ENCODE measurements at places on chromosomes 6 and 20.
A peak's percentile ranks its signal among the peaks of the same experiment; 100 is the strongest.

DNA sequence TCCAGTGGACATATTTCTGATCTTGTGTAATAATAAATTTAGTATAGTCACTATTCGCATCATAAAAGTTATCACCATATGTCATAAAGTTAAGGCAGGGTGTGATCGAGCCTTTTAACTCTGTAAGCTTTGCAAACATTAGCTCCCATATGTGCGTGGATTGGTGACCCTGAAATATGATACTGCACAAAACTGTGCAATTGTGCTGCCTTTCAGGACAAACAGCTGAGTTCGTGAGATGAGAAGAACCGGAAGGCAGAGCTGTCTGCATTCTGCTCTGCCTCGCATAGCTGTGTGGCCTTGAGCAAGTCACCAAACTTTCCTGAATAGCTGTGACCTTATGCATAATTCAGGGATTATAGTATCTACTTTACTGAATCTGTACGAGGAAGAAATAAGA lies 3.2 kb upstream of the PLEKHG1 start:
- no peak for DNase-seq

DNA sequence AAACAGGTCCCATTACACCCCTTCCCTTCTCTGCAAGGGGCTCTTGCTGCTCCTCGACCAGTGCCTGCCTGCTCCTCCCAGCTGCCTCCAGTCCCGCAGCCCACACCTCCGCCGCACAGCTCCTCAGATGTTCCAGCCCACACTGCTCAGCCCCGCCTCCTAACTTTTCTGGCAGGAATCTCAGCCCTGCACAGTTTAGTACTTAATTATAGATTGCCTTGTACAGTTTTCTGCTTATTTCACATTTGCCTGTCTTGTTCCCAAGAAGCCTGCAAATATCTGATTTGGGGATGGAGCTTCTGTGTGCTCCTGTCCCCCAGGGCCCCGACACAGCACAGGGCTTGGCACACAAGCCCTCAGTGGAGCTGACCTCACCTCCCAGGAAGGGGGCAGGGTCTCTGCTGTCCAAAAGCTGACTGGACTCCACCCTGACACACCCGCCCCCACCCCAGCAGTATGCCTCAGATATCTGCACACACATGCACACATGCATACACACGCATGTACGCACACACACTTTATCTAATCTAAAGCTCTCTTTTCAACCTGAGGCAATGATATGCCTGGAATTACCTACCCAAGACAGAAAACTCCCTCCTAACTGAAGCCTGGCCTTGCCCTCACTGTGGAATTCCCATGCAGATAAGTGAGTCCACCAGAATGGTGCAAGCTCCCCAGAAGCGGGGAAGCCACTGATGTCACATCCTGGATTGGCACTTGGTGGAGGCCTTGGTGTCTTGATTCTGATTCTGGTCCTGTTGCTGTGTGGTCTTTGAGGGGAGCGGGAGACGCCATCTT lies 1.2 kb upstream of the PNPLA1 start:
- DNase-seq, result no peak

- no peak for DNase-seq
These were observed 108.1 kb upstream of the TIAM2 start for GRCh38 chr6:154887051-154887450.

DNA sequence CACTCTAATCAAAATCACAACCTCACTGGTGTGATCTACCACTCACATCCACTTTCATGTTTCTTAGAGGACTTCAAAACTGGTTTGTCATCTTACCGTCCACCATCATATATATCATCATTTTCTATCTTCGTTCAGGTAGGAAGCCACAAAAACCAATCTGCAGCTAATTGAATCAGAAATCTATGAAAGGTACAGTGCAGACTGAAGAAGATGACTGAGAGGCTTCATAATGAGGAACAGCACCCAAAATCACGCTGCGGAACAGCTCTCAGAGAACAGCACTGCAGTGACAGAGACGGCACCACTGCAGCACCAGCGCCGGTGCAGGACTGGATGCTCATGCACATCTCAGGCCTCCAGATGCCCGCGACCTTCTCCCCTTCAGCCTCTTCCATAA lies 13.0 kb downstream of the GMDS start:
- DNase-seq, result no peak

GRCh38 chr20:19583532-19584175 lies 174.4 kb upstream of the RIN2 start:
- peak; percentile 7 for DNase-seq

- no peak for DNase-seq
These were observed 156.9 kb downstream of the CDKAL1 start for GRCh38 chr6:20691185-20691584.

GRCh38 chr6:3061501-3061941 lies 6.8 kb upstream of the RIPK1 start:
- no peak for DNase-seq

- DNase-seq, result no peak
These were observed 19.8 kb downstream of the PDE7B start for GRCh38 chr6:135871296-135871695.

GRCh38 chr20:3156811-3157619 lies 2.6 kb downstream of the FASTKD5 start:
- peak; percentile 51 for DNase-seq

DNA sequence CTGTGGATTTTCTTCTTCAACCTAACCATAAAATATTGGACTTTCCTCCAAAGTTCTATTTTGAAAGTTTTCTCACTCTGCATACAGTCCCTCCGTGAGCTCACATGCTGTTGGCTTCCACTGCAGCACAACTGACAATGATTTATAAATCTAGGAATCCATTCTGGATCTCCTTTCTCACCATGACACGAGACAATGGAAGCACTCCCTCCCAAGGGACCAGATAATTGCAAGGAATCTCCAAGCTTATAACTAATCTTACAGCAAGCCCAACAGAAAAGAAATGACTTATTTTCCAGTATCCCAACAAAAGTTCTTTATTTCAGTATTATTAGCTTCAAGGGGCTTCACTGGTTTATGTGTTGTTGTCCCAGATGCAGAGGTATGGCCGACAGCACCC lies 729.0 kb downstream of the RFPL4B start:
- no peak for DNase-seq

- DNase-seq, result no peak
These were observed 1038.4 kb upstream of the FLRT3 start for GRCh38 chr20:15375836-15376235.

DNA sequence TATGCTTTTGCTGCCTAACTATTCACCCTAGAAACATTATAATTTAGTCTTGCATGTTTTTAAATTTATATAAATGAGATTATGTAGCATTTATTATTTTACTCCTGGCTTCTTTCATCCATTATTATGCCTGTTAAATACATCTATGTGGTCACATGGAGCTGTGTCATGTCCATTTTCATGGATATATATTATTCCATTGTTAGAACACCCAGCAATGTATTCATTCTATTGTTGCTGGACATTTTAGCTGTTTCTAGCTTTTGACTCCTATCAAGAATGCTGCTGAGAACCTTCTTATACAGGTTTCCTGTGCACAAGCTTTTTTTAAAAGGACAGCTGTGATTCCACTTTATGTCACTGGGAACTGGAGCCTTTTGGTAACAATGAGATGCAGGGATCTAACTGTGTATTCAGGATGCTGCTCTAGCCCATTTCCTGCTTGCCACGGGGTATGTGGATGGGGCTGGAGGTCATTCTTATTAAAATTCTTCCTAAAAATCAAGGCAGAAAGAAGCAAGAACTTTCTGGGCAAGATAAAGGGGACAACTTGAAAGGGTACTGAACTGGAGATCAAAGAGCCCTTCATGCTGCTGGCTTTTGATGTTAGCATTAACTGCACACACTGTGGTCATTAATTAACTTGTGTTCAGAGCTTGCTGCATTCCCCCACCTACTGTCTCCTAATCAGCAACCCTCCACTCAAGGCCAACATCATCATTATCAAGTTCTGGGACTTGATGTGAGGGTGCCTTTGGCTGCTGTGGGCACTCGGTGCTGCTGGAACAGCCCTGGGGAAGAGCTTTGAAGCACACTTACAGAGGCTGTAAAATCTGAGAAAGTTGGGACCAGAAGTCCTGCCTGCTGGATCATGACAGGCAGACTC lies 96.6 kb upstream of the AKIRIN2 start:
- no peak for DNase-seq

- no peak for DNase-seq
These were observed 112.0 kb upstream of the SRSF6 start for GRCh38 chr20:43345676-43346075.

- no peak for DNase-seq
These were observed 20.9 kb downstream of the DLL1 start for GRCh38 chr6:170269846-170270541.

DNA sequence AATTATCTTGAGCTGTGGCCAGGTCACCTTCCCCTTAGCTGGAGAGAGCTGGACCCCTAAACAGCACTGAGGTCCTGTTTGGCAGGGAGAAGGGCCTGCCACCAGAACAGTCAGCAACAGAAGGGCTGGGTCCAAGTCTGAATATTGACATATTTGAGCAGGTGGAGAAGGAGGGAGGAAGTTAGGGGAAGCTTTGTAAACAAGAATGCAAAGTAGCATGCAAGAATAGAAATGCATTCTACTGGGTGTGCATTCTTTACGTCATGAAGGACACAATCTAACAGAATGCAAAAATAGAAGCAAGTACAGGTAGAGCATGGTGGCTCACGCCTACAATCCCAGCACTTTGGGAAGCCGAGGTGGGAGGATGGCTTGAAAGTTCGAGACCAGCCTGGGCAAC lies 100.5 kb downstream of the QRSL1 start:
- DNase-seq, result no peak

- no peak for DNase-seq
These were observed 1.9 kb downstream of the ID1 start for GRCh38 chr20:31606804-31607639.

DNA sequence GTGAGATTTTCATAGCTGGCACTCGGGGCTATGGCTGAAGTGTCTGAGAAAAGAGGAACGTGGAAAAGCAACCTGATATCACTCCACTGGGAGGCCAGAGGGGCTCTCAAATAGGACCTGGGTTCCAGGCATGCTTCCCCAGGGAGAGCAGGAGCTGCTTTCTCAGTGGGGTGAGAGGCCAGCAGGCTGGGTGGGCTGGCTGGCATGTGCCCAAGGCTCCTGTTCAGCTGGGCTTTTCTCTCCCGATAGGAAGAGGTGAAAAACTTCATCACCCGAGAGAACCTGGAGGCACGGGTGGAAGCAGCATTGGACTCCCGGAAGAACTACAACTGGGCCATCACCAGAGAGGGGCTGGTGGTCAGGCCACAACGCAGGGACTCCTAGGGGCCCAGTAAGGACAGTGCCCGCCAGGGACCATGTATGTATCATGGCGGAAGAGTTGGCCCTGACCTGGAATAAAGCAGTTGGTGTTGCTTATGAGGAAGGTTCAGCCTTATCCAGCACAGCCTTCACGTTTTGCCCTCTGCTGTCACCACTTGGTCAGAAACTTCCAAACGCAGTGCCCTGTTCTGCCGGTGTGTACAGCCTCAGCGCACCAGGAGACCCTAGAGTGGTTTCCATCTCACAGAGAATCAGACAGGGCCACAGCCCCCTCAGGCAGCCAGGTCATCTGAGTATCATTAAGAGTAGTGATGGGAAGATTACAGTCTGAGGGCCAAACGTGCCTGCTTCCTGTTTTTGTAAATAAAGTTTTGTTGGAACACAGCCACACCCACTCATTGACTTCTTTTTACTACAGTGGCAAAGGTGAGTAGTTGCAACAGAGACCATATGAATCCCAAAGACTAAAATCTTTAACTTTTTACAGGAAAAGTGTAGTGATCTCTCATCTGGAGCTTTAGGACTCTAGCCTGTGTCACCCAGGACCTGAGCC lies 1.9 kb downstream of the MRPS26 start:
- no peak for DNase-seq

- DNase-seq, result no peak
These were observed 21.0 kb downstream of the XRN2 start for GRCh38 chr20:21324126-21324525.

GRCh38 chr6:12249541-12250382 lies 40.4 kb upstream of the EDN1 start:
- DNase-seq, result no peak

GRCh38 chr6:113488812-113489685 lies 368.1 kb upstream of the MARCKS start:
- DNase-seq, result no peak

Measured in CD4-positive, alpha-beta T cell treated with Interferon alpha-2 for 1 hour (primary cell).